ENCODE measurements at places on chromosomes 4 and X.

- DNase-seq: no peak
Measured at GRCh38 chr4:106329041-106329618, 12.8 kb downstream of the AIMP1 start.

GRCh38 chrX:10615931-10616774 is 4.2 kb downstream of the MID1 start:
- peak; percentile 50 for DNase-seq

DNA sequence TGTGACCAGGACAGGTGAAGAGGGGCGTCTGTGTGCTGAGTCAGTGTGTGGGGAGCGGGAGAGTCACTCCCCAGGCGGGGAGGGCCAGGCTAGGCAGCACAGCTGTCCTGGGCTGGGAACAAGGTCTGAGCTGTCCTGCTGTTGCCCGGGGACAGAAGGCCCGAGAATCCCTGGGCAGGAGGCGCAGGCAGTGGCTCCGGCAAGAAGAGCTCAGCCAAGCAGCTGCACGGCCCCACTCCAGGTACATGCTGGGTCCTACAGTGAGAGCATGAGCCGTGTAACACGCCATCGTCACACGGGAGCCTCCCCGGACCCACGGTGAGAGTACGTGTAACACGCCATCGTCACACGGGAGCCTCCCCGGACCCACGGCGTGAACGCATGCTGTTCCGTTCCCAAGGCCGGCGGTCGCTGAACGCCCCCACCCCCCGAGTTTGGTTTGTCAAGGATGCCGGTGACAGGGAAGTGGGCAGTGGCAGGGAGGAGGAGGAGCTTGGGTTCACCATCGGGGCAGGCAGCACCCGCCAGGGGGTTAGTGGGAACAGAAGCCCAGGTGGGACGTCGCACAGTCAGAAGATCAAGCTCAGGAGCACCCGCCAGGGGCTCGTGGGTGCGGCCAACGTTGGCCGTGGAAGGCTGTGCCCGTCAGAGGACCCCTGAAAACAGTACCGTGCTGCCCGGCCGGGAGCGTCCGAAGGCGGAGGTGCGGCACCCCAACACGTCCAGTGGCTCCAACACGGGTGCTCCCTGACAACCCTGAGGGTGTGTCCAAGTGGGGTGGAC is 15.6 kb downstream of the PPP2R3B start:
- DNase-seq: no peak

DNA sequence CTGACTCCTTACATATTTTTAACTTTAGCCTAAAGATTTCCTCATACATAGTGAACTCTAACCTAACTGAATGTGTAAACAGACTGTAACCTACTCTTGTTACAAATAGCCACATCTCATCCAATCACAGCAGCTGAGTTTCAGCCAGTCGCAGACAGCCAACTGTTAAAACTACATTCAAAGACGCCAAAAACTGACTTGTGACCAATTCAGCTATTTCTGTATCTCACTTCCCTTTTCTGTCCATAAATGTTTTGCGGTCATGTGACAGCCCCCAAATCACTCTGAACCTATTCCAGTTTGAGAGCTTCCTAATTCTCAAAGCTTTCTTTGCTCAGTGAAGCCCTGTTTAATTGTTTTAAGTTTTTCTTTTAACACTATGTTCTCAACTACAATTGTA is 2731.9 kb downstream of the ARAP2 start:
- DNase-seq: no peak

DNA sequence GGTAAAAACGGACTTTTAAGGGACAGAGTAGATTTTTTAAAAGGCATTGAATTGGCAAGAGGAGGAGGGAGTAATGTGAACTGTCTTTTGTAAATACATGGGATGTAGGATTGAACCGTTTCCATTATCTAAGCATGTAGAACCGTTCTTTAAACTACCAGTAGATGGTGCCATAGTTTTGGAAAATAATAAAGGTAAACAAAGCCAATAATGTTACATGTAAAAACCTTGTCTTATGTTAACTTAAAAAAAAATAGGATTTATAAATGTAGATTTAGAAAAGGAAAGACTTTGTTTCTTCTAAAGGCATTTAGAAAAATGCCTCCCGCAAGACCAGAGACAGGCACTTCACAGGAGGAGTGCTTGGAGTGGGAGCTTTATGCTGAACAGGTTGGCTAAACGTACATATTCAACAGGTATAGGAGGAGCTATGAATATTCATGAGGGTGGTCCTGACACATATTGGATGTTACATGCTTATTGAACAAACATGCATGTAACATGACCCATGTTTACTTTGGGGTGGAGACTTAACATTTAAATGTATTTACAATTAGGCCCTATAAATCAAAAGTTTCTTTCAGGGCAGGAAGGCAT is 45.5 kb upstream of the FAM241A start:
- no peak for DNase-seq

DNA sequence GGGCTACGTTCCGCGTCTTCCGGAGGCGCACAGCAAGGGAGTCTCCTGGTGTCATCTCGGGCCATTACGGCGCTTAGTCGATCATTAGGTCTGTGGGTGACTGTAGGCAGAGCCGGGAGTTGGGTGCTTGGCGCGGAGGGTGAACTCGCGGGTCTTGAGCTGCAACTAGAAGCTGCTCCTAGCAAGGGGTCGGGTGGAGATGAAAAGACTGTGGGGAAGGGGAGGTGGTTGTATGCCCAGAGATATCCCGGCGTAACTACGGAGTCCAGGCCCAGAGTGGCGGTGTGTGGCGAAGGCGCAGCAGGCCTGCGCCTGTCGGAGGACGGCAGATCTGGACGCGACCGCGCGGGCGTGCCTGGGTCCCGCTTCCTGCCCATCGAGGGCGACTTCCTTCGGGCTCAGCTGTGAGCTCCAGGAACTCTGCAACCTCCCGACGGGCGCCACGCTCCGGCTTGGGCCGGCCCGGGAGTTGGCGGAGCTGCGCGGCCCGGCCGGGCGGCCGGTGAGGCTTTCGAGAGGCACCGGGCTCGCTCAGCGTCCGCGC is 2.7 kb upstream of the NKX3-2 start:
- DNase-seq: no peak

DNA sequence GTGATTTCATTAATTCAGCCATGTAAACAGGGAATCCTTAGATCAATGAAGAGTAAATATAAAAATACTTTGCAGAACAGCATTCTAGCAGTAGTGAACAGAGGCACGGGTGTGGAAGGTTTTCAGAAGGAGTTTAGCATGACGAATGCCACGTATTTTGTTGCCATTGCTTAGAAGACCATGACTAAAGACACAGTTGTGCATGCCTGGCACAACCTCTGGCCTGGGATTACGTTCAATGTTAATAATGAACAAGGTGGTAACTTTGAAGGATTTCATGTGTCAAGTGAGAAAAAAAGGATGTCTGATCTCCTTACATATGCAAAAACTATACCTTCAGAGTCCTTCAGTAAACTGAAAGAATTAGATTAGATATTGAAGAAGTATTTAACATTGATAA is 171.9 kb downstream of the MAGEB5 start:
- no peak for DNase-seq

- no peak for DNase-seq
Measured at GRCh38 chr4:26076000-26076587, 162.1 kb downstream of the SMIM20 start.

DNA sequence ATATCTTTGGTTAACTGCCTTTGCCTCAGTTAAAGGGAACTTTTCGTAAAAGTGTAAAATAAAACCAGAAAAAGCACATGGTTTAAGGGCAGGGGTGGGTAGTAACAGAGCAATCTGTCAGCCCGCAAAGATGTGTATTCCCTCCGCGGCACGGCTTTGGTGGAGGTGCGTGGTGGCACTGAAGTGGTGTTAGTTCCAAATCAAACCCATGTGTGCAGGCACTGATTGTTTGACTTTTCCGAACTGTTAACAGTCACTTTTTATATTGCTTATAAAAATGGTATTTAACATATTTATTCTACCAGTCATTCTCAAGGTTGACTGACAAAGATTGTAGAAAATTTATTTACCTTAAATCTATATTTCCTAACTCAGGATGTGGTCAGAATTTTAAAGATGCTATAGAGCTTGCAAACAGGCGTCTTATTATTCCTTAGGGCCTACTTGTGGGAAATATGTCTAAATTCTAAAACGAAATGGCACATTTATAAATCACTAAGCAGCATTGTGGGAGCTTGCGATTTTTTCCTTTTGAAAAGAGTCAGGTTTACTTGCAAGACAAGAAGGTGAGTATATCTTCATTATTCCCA is 272.7 kb upstream of the PCDH18 start:
- DNase-seq: no peak

- no peak for DNase-seq
Measured at GRCh38 chr4:55989766-55990165, 41.0 kb downstream of the CEP135 start.

GRCh38 chr4:47215759-47216158 is 184.4 kb downstream of the GABRB1 start:
- no peak for DNase-seq
